ENCODE measurements at places on chromosomes 2 and 18.

GRCh38 chr2:29741132-29741531 lies 180.3 kb downstream of the ALK start:
- no peak for DNase-seq

GRCh38 chr2:62118160-62118559 lies 77.8 kb upstream of the B3GNT2 start:
- DNase-seq: no peak

GRCh38 chr2:88765154-88765888 lies 73.8 kb downstream of the RPIA start:
- no peak for DNase-seq

- no peak for DNase-seq
Measured at GRCh38 chr2:67776276-67776675, 286.5 kb downstream of the C1D start.

DNA sequence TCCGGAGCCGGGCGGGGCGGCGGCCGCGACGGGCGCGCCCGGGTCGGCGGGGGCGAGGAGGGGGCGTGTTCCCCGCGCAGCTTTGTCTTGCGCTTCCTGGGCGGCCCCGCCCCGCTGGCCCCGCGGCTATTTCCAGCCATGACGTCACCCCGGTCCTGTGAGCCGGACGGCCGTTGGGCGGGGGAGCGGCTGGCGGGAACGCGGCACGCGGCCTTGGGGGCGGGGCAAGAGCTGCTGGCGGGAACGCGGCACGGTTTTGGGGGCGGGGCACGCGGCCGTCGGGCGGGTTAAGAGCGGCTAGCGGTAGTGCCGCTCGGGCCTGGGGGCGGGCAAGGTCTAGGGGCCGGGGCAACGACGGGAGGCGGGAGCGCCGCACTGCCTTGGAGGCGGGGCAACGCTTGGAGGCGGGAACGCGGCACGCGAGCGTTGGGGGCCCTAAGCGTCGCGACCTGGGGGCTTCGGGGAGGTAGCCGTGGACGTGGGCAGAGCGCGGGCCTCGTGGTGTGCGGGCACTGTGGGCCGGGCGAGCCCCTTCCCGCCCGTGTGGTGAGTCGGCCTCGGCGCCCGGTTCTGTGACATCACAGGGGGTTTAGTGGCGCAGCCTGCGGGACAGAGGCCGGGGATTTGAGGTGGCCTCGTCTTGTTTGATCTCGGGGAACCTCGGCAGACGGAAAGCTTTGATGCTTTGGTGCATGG lies 704 bp downstream of the KLF11 start:
- peak; percentile 89 for DNase-seq

DNA sequence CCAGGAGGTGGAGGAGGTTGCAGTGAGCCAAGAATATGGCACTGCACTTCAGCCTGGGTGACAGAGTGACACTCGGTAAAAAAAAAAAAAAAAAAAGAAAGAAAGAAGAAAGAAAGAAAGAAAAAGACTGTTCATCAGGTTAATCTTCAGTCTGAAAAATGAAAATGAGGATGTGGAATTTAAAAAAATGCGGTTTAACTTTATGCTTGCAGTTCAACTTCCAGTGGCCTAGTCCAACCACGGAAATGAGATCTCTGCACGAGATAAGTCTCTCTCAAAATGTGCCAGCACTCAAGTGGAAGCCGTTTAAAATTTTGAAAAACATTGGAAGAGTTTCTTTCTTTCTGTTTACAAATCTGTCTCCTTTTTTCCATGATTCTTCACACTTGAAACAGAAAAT lies 112.1 kb downstream of the DOCK10 start:
- no peak for DNase-seq

DNA sequence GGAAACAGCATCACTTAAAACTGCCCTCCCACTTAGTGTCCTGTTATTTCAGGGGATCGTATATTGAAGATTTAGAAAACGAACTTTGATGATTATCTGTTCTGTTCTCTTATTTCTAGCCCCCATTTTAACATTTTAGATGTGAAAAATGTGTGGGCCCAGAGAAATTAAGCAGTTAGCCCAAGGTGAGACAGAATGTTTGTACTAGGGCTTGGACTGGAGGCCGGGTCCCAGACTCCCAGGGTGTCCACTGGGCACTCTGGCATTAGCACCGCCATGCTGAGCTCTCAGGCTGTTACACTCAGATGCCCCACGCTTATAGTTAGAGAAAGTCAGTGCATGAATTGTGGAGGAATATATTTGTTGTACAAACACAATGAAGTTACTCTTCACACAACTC lies 5.5 kb upstream of the RAX start:
- no peak for DNase-seq

DNA sequence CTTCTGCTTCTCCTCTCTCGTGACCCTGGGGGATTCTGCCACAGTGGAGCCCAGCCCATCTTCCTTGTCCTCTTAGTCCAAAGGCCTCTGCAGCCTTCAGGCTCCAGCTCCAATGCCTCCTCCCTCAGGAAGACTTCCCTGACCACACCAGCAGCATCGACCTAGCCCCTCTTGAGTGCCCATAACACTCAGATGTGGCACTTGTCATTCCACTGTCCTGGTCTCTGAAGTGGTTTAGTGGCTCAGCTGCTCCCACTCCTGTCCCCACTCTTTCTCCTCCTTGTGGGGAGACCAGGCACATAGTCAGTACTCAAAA lies 97.5 kb downstream of the STPG4 start:
- no peak for DNase-seq

GRCh38 chr2:85578243-85579180 lies 1.1 kb downstream of the VAMP8 start:
- DNase-seq: no peak
